ENCODE measurements at places on chromosomes 3 and 15.

GRCh38 chr3:112539825-112540650 is 21.7 kb downstream of the ATG3 start:
- no peak for DNase-seq

- DNase-seq, result no peak
Observed at GRCh38 chr15:89972085-89972484, 29.0 kb upstream of the ZNF710 start.

GRCh38 chr3:16809482-16809881 is 75.3 kb upstream of the PLCL2 start:
- DNase-seq, result no peak

- DNase-seq, result no peak
Observed at GRCh38 chr15:26179906-26180305, 316.8 kb upstream of the ATP10A start.

DNA sequence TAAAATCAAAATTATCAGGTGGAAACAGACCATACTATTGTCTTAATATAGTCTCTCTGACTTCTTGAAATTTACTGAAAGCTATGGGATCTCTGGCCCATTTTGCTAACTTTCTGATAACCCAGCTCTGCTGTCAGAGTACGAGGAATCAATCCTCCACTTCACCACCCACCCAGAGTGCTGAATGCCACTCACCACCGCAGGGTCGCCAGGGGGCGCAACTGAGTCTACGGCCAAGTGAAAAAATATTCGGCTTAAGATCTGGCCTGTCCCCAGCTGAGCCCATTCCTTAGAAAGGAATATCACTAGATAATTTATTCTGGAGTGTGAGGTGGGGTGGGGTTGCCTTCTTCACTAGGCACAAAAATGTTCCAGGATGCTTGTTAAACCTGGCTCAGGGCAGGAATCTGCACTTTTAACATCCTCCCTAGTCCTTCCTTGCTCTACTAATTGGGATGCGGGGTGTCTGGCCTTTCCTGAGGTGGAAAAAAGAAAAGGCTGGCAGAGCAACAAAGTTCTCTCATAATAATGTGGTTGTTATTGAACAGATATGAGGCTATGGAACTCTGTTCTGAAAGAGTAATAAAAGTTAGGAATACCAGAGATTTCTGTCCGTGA is 520.6 kb downstream of the MFSD1 start:
- no peak for DNase-seq

DNA sequence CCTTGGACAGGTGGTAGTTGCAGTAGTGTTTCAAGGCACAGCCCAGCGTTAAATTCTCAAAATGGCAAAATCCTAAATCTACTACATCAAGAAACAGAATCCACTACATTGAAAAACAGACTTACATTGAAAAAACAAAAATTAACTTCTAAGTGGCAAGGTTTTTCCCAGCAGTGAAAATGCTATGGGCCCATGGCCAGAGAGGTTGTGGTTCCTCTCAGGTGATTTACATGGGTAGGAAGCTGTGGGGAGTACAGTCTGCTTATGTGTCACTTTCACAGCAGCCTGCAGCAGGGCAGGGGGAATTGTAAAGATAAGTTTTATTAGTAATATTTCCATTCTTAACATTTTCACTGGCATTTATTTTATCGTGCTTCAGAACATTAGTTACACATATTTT is 24.9 kb downstream of the TTC14 start:
- no peak for DNase-seq

DNA sequence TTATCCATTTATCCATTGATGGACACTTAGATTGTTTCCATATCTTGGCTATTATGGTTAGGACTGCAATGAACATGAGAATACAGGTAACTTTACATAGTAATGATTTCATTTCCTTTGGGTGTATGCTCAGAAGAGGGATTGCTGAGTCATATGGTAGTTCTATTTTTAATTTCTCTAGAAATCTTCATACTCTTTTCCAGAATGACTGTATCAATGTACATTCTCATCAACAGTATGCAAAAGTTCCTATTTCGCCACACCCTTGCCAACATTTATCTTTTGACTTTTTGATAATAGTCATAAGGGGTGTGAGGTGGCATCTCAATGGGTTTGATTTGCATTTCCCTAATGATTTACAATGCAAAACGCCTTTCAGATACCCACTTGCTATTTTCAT is 6.2 kb upstream of the NIPA1 start:
- no peak for DNase-seq

DNA sequence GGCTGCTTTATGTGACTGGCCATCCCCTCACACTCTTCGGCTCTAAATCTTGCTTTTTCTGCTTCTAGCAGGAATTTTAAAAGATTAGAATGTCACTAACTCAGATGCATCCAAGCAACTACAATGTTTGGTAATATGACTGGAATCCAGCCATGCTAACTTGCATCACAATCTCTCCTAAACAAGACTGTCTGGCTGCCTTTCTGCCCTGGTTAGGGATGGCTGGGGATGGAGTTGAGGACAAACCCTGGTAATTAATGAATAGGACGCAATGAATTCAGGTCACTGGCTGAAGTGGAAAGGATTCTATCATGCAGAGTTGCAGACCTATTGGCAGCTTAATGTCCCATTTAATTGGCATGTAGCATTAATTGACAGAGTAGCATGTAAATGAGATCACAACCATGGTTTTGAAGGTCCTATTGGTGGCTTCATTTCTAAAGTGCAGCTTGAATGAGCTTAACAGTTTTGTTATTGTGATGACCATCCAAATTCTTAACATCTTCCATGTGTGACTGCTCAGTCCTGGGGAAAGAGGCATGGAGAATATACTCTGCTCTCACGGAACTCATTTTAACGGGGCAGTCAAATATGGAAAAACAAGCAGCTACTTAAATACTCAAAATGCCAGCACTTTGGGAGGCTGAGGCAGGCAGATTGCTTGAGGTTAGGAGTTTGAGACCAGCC is 21.7 kb downstream of the NMNAT3 start:
- no peak for DNase-seq

GRCh38 chr15:89446255-89446891 is 50.0 kb downstream of the RHCG start:
- DNase-seq, result no peak

GRCh38 chr15:31098953-31099740 is 2.4 kb downstream of the TRPM1 start:
- DNase-seq, result no peak

DNA sequence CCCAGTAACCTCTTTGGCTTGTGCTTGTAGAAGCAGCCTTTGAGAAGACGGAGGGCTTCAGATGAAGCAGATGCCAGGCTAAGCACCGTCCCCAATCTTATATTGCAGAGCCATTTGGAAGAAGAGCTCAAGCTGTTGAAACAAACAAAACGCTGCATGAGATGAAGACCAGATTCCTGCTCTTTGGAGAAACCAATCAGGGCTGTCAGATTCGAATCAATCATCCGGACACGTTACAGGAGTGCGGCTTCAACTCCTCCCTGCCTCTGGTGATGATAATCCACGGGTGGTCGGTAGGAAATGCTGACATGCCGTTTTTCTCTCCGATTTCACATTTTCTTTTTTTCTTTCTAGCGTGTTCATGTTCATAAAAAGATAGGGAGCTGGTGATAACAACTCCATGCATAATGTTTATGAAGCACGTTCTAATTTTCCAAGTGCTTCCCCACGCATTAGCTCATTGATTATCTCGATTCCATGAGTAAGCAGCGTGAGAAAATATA is 106.5 kb downstream of the LIPC start:
- no peak for DNase-seq

GRCh38 chr15:39058351-39059131 is 493.9 kb upstream of the RASGRP1 start:
- DNase-seq, result no peak

GRCh38 chr3:152970851-152971250 is 135.9 kb downstream of the P2RY1 start:
- DNase-seq, result no peak

DNA sequence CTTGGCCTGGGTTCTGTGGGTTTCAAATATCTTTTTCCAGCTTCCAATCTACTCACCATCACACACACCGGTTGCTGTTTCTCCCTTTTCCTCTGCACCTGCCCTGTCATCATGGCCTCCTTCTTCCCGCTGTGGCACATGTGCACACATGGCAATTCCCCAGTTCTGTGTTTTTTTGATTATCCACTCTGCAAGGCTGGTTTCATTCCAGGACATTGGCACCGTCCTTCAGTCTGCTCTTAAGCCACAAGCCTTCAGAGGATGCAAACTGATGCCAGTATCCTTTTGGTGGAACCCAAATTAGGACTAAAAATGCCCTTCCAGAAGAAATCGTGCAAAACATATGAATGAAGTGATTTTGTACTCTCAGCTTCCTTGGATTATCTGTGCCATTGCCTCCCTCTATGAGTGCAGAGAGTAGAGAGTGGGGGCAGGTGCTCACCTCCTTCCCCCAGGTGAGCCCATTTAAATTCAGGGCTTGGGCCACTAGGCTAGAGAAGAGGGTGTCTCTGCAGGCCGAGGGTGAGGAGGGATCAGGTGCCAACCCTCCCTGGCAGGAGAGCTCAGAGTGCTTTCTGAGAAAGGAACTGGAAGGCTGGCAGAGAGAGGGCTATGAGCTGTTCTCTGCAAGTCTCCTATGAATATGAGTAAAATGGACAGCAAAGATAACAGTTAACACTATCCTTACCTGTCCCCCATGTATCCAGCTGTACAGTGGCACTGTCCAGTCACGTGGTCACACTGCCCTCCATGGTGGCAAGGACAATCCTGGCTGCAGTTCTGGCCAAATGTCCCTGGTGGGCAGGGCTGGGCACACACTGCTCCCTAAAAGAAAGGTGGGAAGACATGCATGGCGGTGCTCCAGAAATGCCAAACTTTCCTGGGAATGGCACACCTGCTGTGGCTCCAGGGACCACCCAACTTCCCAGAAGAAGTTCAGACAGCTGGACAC is 100.8 kb downstream of the RAB11A start:
- DNase-seq, result no peak

GRCh38 chr15:63595688-63596087 is 1.5 kb upstream of the FBXL22 start:
- no peak for DNase-seq

- no peak for DNase-seq
Observed at GRCh38 chr3:101803173-101803782, 24.3 kb downstream of the NXPE3 start.

DNA sequence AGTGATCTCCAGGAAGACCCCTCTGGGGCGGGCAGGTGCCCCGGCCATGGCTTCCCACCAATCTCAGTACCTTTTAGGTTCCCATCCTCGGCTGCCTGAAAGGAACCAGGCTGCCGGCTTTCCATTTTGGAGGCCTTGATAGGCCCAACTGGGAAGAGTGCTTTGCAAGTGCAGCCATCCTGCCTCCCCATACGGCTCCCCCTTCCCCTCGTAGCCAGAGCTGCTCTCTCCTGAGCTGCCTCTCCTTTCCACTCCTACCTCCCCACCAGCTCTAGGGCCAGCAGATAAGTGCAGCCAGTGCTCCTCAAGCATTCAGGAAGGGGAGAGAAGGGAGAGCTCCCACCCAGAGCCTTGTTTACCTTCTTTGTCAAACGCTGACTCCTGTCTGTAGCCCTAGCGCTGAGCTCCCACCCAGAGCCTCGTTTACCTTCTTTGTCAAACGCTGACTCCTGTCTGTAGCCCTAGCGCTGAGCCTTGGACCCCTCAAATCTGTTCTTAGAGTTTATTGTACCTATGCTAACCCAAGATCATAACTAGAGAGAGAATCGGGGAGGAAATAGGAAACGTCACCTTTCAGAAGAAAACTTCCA is 133.0 kb downstream of the LRRK1 start:
- no peak for DNase-seq

DNA sequence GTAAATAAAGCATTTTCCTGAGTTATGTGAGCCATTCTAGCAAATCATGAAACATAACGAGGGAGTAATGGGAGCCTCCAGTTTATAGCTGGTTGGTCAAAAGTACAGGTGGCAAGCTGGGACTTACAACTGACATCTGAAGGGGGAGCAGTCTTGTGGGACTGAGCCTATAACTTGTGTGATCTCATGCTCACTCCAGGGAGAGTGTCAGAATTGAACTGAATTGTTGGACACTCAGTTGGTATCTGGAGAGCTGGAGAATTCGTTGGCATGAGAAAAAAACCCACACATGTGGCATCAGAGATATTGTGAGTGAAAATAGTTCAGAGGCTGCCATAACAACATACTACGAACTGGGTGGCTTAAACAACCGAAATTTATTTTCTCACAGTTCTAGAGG is 22.8 kb upstream of the DENND6A start:
- no peak for DNase-seq

- no peak for DNase-seq
Observed at GRCh38 chr15:39592500-39592899, 11.6 kb downstream of the THBS1 start.
